ENCODE measurements at places on chromosomes 7 and 10.

DNA sequence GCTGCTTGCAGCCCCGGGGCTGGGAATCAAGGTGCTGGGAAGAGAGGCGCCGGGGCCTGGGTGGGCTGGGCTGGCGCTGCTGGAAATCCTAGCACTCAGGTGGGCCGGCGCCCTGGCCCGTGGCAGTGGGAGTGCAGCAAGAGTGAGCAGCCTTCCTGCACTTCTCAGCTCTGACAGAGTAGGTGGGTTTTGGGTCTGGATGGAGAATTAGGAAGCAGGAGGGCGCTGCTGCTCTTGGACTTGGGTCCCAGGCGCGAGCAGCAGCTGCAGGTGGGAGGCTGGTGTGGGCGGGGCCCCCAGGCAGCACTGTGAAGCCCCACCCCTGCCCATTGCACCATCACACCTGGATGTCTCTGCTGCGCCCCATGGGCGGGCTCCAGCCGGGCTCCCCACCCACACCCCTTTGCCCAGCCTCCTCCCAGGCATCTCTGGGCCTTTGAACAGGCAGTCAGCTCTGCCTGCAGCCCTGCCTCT is 6.0 kb downstream of the BRI3 start:
- DNase-seq: no peak

DNA sequence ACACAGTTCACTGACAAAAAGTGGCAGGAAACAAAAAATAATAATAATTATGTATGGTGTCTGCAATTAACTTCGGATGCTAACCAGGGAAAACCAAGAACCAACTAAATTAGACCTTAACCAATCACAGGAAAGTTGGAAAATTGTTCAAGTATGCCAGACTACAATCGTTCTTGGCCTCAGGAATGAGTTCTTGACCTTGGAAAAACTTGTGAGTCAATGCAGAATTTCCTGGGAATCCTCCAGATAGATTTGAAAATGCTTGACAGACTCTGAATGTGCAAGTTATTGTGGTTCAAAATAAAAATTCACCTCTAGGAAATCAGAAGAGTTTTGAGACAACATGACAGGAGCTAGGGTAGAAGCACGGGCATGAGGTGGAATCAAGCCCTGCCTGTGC is 171.5 kb downstream of the C7orf25 start:
- no peak for DNase-seq

GRCh38 chr7:139726485-139726869 is 51.3 kb downstream of the HIPK2 start:
- DNase-seq: no peak

GRCh38 chr10:127157089-127157488 is 39.3 kb downstream of the INSYN2A start:
- no peak for DNase-seq

DNA sequence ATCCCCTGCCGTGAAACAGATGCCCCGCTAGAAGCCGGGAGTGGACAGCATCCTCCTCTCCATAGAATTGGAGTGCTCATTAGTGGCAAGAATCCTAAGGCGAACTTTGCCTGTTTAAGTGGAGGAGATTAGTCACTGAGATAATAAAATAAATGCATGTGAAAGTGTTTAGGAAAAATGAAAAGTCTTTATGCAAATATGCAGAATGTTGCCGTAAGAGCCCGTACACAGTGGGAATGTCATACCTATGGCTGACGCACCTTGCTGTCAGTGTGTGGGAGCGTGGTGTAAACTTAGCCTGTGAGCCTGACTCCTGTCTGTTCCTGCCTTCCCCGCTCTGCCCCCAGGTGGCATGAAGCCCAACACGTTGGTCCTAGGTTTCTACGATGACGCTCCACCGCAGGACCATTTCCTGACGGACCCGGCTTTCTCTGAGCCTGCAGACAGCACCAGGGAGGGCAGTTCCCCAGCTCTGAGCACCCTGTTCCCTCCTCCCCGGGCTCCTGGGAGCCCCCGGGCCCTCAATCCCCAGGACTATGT is 1.7 kb upstream of the TRIP6 start:
- DNase-seq: no peak

- no peak for DNase-seq
Observed at GRCh38 chr7:24346129-24346528, 62.1 kb downstream of the NPY start.

GRCh38 chr7:43454936-43455518 is 127.9 kb upstream of the STK17A start:
- DNase-seq: no peak
